ENCODE measurements at places on chromosomes 3 and 15. TPM values are rescaled to one million over a fixed set of nuclear protein-coding genes. Genes with fewer than 3 reads are reported as not detected.

Gene IFRD2
- total RNA-seq: 53.4 TPM

Gene GPR62
- total RNA-seq: 0.07 TPM

Gene MUSTN1
- 0.13 TPM for total RNA-seq

Gene AGBL1
- total RNA-seq: not detected

Gene SCAANT1
- total RNA-seq: not detected

Gene RAB6B
- 4.2 TPM for total RNA-seq

Gene CTXN2
- not detected for total RNA-seq

Gene ZXDC
- total RNA-seq: 26.0 TPM

Gene MORC1
- not detected for total RNA-seq

Gene IMP3
- 70.4 TPM for total RNA-seq

Gene TRANK1
- 15.6 TPM for total RNA-seq

Gene WDR5B
- 7.4 TPM for total RNA-seq

Data from smooth muscle cell of the pulmonary artery (primary cell).